AG08395 (cell line): ENCODE measurements at places on chromosomes 16 and 17.

DNA sequence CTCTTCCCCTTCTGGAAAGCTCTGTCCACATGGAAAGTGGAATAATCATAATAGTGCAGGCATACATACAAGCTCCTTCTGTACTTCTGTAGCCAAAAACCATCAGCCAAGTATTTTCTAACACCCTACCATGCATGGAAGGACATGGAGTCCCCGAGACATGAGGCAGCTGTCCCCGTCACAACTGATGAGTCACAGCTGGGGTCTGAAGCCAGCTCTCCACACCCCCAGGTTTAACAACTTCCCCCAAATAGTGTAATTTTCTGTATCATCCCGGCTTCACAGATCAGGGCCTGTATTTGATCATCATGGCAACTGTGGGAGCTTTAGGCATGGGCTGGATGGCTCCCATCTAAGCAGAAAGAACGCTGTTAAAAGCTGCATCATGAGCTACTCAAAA lies 16.6 kb downstream of the C16orf96 start:
- DNase-seq = no peak

GRCh38 chr16:68486502-68487202 lies 38.3 kb upstream of the SMPD3 start:
- DNase-seq = no peak

DNA sequence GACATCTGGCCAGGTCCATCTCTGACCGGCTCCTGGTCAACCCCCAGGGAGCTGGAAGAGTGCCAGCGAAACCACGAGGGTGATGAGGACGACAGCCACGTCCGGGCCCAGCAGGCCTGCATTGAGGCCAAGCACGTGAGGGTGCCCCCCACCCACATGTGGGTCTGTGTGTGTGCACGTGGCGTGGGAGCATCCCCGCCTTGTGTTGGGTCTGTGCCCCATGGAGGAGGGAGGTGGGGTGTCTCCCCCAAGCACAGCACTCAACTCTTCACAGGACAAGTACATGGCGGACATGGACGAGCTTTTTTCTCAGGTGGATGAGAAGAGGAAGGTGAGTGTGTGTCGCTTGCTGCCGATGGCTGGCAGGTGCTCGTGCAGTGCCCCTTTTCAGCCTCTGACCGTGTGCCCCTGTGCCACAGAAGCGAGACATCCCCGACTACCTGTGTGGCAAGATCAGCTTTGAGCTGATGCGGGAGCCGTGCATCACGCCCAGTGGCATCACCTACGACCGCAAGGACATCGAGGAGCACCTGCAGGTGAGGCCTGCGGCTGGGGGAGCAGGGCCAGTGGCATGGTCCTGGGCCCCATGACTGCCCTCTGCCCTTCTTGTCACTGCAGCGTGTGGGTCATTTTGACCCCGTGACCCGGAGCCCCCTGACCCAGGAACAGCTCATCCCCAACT lies 1.7 kb downstream of the STUB1 start:
- DNase-seq = no peak

DNA sequence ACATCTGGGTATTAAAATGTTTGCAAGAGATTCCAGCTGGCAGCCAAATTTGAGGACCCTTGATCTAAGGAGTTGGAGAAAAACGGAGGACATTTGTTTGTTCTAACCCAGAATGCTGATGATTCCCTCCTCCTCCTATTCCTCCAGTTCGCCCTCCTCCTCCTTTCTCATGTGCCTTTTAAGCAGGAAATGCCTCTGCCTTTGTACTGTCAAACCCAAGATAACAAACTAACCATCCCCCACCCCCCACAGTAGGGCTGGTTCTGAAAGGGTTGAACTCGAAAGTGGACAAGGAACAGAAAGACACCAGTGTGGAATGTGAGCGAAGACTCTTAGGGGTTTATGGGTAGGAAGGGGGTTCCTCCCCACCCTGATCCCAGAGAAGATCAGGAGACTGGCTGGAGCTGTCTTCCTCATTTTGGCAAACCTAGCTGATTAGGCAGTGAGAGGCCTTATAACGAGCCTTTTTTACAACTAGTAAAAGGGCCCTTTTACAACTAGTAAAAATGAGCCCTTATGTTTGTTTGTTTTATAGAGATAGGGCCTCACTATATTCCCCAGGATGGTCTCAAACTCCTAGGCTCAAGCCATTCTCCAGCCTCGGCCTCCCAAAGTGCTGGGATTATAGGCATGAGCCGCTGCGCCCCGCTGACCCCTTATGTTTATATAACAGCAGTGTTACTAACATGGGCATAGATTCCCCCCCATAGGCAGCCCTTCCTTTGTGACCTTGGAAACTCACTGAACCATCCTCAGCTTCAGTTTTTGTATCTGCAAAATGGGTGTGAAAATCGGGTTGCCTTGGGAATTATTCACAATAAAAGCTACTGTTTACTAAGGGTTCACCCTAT lies 975 bp downstream of the CHD9 start:
- DNase-seq = peak; percentile 33

GRCh38 chr17:32516450-32516849 lies 29.7 kb downstream of the CDK5R1 start:
- DNase-seq = no peak

DNA sequence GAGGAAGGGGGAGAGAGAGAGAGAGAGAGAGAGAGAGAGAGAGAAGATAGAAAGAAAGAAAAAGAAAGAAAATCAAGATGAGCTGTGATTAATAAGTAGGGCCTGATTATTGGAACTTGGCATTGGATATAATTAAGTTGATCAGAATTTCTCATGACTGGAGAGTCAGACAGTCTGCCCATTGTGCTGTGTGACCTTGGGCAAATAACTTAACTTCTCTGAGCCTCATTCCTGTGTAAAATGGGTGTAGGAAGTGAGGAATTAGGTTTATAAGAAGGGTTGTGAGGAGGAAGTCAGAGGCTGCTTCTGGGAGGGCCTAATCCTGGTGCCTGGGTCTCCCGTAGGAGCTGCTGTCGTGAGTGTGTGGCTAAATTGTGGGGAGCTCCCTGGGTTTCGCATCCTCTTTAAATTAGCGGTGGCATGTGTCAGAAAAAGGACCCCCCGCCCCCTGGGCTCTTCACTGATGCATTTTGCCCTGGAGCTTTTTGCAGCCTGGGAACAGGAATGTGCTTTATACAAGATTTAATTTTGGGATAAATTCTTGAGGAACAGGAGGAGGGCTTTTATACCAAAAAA lies 76.0 kb downstream of the CMIP start:
- no peak for DNase-seq

DNA sequence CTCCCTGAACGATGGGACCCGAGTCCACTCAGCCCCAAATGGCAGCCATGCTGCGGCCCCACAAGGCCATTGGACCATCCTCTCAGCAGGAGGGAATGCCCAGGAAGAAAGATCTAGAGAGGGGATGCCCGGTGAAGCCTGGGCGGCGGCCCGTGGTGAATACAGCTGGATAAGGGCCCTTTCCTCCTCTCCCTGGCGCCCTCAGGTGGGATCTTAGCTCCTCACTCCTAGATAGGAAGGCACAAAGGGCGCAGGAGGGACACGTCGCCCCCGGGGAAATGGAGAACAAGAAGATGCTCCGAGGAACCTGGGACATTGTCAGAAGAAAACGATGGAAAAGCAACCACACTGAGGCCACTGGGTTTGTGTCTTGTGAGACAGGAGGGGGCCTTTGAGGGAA lies 2.5 kb downstream of the CD300C start:
- DNase-seq = no peak

DNA sequence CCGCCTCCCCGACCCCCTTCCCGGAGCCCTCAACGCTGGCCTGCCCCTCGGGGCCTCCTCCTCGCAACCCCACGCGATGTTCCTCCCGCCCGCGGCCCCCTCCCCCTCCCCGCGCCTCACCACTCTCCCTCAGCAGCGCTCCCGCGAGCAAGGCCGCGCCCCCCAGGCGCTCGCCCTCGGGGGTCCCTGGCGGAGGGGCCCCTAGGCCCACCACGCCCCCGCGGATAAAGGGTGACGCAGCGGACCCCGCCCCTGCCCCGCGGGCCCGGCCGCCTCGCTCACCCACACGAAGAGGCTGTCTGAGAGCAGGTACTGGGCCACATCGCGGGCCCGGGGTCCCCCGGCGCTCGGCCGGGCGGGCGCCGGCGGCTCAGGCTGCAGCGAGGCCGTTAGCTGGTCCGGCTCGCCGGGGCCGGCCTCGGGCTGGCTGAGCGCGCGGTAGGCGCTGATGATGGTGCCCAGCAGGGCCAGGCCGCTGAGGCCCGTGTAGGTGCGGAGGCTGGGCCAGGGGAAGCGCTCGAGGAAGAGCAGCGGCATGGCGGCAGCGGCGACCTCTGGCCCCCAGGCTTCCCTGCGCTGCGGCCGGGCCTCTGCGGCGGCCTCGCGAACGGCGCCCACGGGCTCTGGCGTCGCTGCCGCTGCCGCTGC lies 430 bp downstream of the AMFR start:
- peak; percentile 33 for DNase-seq
